LoVo (cell line): ENCODE measurements at places on chromosomes 6 and 20.
A peak's percentile ranks its signal among the peaks of the same experiment; 100 is the strongest.

DNA sequence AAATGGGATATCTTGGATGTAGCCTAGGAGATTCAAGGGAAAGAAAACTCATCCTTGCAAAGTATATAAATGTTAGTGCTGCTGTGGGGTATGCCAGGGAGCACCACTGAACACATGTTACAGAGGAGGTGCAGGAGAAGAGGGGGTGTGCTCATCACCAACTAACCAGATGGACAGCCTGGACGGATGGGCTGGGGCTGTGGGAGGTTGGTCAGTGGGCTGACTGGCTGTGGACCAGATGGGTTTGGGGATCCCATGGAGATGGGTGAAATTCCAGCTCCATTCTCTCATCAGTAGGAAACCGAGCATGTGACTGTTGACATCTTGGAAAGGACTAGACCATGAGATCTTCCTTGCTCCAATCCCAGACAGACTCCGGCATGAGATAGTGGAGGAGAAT is 201.0 kb downstream of the LRFN2 start:
- no peak for DNase-seq

- DNase-seq: no peak
Observed at GRCh38 chr6:108846628-108847027, 1.6 kb upstream of the ARMC2 start.

DNA sequence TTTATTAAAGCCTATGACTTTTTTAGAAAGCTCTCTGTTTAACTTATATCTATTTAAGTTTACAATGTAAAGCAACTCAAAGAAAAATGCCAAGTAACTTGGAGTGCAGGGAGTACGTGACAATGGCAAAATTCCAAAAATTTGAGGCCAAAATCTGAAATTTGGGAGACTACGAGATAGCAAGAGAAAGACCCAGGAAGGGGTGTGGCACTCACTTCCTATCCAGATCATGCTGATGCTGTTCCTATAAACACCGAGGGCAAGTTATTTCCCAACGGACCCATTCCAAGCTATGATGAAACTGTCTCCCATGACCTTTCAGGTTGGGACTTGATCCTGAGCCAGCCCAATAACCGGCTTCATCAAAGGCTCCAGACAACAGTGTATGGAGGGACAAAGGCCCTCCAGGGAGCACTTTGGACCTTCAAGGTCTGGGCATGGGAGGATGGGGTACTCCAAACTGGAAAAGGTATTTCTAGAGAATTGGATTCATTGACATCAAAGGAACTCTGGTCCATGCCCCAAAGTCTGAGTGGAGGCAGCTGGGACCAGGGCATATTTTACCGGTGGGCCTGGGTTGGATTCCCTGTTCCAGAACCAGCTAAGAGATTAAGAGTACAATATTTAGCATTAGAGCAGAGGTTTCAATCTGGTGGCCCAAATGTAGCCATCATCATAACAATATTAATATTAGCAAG is 15.7 kb upstream of the SLC13A3 start:
- DNase-seq: no peak

DNA sequence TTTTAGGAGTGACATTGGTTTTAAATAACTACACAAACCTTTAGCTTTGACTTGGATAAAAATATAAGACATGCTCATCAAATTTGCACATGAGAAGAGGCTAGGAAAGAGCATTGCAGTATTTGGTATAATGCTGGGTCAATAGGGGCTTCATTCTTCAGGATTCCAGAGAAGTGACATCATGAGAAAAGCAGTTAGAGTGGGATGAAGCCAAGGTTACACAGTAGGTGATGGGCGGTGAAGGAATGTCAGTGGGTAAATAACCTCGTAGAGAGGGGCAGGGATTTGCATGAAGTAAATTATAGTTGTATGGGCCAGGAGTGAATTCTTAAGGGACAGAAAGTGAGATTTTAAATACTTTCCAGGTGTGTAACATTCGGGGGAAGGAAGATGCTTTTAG is 216.2 kb downstream of the RFPL4B start:
- no peak for DNase-seq

DNA sequence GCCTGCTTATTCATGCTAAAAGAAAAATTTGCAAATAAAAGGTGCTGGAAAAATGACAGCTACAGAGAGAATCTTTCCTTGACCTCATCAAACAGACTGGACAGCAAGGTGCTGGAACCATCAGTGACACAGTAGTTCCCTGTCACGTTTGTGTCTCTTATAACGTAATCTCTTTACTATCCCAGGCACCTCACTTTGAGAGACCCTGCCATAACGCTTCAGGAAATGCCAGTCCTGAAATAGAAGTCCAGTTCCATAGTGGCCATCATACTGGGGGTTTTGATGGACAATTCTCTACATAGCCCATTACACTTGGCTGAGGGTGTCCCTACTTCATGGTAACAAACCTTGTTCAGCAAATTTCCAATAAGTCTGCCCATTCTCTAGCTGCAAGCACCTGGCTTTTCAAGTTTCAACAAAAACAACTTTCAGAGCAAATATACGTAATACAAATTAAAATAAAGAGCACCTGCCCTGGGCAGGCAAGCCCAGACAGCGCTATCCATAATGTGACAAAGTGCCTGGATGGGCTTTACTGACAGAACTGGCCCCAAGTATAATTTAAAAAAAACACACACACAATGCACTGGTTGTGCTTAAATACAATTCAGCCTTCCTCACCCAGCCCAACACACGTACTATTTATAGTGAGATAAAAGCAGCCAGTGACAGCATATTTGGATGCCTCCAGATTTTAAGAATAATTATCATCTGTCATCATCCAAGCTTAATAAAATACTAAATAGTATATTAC is 38.7 kb downstream of the CNKSR3 start:
- DNase-seq: no peak

DNA sequence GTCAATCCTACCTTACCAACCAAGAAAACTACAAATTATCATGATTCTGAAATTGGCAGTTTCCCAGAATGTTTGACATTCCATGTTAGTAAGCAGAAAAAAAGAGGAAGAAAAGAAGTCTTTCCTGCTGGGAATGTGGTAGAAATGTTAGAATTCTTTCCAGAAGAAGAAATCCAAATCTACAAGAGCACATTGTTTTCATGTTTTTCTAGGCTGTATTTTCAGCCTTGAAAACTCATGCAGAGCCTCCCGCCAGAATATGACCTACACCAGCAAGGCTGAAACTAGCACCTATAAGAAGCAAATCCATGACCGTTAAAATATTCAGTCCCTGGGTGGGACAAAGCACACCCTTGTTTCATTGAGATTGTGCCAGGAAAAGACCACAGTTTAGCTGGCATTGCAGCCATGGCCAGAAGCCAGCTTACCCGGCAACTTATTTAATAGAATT is 259.4 kb downstream of the GJA1 start:
- DNase-seq: no peak

DNA sequence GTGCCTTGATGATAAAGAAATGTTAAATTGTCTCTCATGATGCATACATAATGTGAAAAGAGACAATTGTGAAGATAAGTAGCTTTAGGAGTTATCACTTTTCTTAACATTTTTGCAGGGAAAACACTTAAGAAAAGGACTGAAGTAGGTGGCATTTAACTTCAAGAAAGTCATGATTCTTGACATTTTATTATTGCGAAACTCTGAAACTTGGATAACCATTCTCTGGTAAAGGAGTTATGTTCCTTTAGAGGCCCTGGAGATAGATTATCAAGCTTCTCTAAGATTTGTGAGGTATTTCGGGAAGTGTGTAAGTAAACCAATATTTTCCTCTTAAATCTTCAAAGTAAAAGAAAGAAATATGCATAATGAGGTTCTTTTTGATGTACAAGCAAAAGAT is 38.5 kb downstream of the HTR1B start:
- no peak for DNase-seq

DNA sequence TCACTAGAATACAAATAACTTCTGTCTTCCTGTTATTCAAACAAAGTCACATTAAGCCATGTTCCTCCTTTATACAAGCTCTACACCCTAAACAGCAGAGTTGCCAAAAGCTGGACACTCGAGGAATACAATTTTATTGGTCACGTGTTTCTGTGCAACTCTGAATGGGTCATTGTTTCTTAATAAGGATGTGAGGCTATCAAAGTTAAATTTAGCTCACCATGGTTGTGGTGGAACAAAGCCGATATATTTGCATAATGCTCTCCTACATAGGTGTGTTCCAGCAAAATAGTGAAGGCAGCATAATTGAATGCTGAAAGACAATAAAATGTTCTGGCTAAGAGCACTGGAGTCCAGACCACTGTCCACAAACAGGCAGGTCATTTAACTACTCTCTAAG is 36.9 kb upstream of the CD2AP start:
- DNase-seq: peak; percentile 24

DNA sequence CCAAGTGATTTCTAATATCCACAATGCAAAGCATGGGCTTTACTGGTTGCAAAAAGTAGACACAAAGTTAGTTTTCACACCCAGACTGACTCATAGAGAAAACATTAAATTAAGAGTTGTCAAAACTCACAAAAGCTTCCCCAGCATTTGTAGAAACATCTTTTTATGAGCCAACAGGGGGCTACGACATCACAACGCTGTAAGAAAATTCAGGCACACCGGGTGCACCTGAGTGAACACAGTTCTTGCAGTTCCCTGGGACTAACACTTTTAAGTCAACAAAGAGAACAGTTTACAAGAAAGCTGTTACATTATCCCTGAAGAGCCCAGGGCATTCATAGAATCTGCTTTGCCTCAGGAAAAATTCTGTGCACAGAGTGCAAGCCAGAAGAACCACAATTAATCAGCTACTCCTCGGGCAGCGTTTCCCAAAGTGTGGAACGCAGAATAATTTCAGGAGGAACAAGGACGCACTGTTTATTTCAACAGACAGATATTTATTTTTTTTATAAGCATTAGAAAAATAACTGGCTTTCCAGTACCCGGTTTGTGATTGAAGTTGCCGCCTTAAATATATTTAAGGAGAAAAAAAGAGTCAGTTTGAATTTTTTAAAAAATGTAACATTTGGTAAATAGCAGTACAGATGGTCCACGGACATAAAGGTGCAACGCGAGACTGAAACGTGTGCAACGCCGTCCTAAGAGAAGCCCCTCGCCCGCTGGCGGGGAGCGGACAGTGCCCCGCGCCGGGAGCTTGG is 1.2 kb downstream of the NCOA5 start:
- DNase-seq: peak; percentile 9

DNA sequence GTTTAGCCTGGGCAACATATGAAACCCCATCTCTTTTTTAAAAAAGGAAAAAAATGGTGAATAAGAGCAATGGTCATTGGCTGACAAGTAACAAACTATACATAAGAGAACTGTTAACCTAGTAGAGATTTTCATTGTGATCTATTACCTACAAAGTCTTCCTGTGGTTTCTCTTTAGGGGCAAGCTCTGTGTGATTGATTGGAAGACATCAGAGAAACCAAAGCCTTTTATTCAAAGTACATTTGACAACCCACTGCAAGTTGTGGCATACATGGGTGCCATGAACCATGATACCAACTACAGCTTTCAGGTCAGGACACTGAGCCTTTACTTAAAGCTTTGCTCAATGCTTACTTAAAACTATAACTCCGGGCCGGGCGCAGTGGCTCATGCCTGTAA is 19.2 kb downstream of the MGME1 start:
- DNase-seq: no peak

- no peak for DNase-seq
Observed at GRCh38 chr20:17845701-17846475, 122.7 kb downstream of the SNX5 start.

GRCh38 chr6:98927534-98927933 is 20.2 kb downstream of the FBXL4 start:
- no peak for DNase-seq

DNA sequence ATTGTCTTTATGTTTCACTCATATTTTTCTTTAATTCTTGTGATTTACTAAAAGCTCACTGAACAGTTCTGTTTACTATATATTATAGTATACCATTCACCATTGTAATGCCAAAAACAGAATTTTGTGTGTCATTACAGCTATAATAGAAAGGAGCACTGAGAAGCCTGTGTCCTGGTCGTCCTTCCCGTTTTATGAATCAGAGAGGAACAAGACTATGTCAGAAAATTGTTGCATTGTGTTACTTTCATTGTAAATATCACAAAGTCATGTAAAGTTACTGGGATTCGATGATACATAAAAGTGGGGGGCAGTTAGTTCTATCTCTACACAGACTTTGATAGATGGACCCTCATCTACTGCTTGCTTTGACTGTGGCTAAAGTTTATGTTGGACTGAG is 145.1 kb downstream of the QKI start:
- DNase-seq: no peak

DNA sequence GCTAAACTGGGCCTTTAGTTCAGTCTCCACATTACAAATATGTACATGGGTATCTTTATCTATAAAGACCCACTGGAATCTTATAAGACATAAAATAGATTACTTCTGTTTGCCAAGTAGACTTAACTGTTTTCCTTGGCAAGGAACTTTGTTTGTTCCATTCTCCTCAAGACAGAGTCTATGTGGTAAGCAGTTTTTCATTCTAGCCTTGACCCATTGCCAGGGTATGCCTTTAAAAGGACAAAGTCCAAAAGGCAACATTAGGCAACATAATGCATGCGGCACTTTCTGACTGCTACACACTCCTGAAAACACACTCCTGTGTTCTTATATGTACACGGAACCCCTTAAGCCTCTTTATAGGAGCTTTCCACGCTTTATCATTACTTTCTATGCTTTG is 20.4 kb downstream of the VNN1 start:
- DNase-seq: peak; percentile 44

GRCh38 chr6:52534966-52535390 is 41.9 kb downstream of the TRAM2 start:
- no peak for DNase-seq

DNA sequence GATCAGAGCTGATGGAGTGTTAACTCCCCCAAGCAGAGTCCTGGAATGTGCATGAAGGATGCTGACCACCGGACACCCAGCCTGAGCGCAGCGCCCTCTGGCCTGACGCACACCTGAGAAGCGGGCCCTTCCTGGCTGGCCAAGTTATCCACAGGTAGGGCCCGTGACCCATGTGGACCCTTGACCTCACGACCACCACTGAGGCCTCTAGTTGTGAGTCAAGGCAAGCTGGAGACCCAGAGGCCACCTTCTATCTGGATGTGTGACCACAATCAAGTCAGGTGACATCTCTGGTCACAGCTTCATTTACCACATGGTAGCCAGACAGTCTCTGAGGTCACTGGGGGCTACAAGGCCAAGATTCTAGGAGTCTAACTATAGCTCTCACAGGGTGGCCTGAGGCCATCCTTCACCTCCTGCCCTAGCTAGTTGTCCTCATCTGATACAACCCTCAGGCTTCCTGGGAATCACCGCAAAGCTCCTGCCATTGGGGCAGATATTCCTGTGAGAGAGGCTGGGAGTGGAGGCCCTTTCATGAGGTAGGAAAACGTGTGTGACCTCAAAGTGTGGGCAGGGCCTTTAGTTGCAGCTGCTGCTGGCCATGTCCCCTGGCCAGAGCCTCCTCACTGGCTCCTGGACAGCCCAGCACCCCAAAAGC is 53.1 kb downstream of the DSTN start:
- no peak for DNase-seq
